ENCODE measurements at places on chromosomes 11 and 22.

DNA sequence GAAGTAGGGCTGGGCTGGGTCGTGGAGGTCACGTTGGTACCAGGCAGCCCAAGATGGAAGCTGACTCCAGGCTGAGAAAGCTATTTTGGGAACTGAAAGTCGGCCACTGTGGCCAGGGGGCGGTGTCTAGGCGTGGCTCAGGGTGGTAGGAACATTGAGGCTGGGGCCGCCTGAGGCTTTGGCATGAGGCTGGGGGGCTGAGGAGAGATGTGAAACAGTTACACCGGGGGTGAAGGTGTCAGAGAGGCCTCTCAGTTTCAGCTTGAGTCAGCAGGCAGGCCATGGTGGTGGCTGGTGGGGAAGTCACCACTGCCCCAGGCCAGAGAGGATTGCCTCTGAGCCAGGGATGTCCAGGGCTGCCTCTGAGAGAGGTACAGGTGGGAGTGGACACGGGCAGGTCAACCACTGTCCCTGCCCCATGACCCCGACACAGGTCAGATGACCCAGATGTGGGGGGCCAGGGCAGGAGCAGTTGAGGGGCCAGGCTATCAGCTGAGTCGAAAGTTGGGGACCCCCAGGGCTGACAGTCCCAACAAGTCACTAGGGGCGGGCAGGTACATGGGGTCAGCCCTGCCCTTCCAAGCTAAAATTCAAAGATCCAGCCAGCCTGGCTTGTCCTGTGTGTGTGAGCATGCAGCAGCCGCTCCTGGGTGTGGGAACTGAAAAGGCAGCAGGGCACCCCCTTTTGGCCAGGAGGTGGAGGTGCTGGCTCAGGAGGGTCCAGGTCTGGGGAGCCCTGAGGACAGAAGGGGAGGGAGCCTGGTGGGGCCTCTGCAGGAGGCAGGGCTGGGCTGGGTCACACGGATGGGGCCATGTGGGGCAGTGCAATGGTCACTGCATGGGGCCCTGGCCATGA is 7.2 kb downstream of the KCNK7 start:
- DNase-seq, result peak; percentile 23

GRCh38 chr11:115505175-115505574 is 960 bp upstream of the CADM1 start:
- no peak for DNase-seq

- no peak for DNase-seq
Measured at GRCh38 chr11:111967649-111968048, 30.5 kb downstream of the DIXDC1 start.

DNA sequence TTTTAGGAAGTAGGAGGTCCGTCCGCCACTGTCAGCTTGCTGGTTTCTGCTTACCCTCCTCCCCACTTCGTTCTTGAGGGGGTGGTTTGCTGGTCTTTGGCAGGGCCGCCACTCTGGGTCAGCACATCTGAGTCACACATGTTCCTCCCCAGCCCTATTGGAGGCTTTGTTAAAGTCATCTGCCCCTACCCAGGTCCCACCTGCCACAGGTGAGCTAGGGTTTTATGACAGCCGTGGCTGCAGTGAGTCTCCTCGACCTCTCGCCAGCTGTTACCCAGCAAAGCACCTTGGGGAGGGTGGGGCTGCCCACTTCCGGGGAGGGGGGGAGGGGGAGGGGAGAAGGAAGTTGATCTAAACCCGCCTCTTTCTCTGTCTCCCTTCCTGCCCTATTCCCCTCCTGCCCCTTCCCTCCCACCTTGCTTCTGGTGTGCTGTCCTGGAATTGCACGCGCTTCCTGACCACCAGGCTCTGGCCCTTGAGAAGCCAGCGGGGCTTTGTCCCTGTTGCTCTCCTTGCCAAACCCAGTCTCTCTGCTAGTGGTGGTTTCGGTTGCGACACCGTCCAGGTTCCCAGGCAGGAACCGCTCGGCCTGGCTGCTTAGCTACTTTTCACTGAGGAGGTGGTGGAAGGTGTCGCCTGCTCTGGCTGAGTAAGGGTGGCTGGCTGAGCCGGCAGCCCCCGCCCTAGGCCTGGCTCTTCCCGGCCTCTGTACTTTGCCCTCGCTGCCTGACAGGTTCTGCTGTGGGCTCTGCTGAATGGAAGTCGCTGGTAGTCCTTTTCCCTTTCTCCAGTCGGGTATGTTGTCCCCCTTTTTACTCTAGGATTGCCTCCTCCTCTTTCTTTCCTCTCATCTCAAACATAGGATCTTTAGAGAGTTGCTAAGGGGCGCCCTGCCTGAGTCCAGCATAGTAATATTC is 28.5 kb downstream of the RCOR2 start:
- DNase-seq, result no peak

DNA sequence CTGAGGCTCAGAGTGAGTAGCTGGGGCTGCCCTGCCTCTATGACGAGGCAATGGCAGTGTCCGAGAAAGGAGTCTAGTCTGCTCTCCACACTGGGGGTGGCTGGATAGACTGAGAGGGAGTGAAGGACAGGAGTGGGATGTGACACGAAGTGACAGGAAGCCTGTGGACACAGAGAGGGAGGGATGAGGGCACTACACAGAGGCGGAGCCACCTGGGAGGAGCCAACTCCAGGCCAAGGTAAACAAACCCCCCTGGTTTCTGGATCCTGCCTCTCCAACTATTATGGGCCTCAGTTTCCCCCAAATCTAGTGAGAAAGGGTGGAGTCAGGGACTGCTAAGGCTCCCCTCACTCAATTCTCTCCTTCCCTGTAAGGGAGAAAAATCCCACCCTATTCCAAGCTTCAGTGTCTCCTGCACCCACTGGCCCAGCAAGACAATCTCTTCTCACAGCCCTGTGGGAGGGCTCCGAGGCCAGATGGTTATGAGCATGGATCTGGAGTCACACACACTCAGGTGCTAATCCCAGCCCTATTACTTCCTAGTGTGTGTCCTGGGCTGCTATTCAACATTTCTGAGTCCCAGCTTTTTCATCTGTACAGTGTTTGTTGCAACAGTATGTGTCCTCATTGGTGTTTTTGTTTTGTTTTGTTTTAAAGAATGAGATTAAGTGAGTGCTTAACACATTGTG is 24.9 kb downstream of the ASPHD2 start:
- DNase-seq, result no peak

DNA sequence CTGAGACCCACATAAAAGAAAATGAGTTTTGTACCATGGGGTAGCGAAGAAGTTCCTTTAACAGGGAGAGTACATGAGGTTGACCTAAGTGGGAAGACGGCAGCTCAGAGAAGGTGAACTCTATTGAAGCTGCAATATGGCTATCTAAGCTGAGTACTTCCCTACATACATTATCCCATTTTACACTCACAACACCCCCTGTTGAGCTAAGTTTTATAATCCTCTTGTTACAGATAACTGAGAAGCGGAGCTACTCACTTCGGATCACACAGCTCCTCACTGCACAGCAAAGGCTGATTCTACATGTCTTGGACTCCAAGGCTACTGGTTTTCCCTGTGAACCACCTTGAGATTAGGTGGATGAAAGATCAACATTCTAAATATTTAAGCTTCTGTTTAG is 8.2 kb upstream of the PIWIL4 start:
- no peak for DNase-seq
